ENCODE measurements at places on chromosomes 1 and 21.

DNA sequence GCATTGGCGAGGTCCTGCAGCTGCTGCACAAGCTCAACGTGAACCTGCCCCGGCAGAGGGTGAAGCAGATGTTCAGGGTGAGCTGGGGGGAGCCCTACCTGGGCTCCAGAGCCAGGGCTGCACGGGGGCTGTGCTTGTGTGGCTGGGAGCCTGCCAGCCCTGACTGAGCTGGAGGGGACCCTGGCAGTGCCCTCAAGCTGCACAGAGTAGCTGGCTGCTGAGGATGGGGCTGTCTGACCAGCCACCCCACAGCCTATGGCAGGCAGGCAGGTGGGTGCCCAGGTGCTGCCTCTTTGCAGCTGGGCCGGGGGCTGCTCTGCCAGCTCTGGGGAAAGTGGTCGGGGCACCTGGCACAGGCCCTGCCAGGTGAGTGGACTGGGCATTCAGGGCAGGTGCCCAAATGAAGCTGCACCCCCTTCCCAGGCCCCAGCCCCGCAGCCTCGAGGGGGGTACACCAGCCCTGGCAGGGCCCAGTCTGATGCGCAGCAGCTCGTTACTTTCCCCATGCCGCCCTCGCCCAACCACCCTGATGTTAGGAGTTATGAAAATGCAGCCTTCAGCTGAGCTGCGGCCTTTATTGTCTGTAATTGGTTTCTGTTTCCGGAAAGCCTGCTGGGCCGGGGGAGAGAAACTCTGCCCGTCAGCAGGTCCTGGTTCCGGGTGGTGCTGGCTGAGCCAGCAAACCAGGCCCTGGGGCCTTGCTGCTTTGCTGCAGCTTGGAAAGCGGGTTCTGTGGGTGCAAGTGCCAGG, 4.3 kb downstream of the PLCH2 start:
- no peak for DNase-seq

DNA sequence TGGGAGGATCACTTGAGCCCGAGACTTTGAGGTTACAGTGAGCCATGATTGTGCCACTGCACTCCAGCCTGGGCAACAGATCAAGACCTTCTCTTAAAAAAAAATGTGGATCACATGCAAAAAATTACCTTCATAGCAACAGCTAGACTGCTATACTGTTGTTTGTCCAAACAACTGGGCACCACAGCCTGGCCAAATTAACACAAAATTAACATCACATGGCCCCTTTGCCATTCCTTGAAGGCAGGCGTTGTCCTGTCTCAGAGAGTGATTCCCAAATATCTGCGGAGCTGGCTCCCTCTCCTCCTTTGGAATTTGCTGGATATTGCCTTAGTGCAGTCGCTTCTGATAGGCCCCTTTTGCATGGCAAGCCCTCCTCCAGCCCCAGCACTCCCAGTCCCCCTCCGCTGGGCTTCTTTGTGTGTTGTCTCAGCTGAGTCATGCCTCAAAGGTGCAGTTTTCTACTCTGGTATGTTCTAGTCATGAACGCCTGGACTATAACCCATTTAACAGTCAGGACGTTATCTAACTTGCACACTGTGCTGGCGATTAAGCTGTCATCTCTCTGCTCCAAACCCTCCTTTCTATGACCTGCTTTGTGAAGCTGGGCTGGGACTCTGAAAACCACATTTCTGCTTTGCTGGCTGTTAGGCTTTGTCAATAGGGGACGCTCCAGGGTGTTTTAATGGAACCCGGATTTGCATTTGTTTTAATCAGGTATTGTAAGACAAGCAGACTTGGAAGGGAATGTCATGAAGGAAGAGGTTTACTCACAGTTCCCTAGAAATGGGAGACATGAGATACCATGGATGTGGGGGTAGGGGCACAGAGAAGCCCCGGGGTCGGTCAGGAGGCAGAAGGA, 20.1 kb upstream of the HPCAL4 start:
- no peak for DNase-seq

GRCh38 chr1:220843481-220844011, 35.7 kb upstream of the HLX start:
- DNase-seq: no peak

- no peak for DNase-seq
These were observed 123.6 kb downstream of the AJAP1 start for GRCh38 chr1:4778056-4778455.

Measured in H4 (cell line).